ENCODE measurements at places on chromosomes 4 and X.

DNA sequence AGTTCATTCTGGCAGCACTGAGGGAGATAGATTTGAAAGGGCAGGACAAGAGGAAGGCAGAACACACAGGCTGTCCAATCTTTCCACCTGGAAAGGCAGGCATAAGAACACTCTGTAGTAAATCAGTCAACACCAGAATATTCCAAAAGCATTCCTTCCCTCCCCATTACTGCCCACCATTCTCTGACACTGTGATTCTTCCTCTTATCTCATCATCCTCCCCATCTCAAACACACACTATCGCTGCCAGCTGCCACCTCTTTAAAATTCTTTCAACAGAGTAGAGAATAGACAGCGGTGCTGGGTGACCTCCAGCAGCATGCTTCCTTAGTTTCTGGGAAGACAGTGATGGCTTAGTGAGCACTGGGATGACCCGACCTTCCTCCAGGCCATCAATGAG is 53.7 kb upstream of the MYOZ2 start:
- DNase-seq, result no peak

DNA sequence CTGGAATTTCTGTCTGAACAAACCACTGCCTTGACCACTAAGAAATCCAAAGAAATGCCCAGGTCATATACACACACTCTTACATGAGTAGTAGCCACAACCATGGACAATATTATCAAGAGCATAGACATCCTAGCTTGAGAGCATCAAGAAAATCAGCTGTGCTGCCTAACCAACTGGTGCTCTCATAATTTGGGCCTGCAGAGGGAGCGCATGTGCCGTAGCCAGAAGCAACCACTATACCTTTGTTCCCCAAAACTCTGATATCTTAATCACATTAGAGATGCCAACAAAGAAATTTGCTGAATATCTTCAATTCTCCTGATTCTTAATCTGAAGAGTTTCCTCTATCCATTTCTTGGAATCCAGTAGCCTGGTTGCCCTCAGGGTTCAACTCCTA is 163.6 kb downstream of the ZNF674 start:
- peak; percentile 33 for DNase-seq

DNA sequence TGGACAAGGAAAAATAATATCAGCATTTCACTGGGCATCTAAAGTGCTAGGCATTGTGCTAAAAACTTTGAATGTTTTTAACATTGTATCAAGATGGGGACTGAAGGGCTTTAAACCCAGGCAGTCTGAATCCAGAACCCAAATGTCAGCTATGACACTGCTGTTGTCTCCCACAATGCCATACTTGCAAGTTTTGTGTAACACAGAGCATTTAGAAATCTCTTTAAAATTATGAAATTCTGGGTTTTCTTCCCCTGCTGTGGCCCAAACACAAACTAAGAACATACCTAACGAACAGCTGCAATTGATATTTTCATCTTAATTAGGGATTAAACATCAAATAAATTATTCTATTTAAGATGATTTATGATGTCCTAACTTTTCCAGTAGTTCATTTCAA is 66.8 kb upstream of the LSM6 start:
- no peak for DNase-seq

DNA sequence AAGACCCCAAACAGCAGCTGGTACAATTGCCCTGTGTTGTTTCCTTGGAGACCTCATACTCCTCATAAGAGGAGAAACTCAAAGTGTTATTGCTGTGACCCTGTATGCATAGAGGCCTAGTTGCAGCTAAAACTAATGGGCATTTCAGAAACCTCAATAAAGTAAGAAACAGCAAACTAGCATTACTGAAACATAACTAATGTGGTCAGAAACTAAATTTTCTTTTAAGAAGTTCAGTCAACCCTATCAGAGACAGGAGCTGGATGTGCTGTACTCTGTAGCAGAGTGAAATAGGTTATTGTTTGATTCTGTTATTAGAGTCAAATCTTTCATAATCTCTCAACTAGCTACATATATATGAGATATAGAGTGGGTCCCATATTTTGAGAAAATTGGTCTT is 257.5 kb upstream of the IRS4 start:
- DNase-seq, result no peak

DNA sequence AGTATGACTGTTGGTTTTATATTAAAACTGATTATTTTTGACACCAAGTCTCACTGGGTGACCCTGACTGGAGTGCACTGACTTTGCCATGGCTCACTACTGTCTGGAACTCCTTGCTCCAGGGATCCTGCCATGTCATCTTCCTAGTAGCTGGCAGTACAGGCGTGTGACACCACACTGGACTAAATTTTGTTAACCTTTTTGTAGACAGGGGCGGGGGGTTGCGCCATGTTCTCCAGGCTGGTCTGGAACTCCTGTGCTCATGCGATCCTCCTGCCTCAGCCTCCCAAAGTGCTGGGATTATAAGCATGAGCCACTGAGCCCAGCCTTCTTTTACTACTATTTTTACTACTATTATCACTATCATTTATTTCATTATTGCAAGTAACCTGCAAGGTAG is 8.9 kb downstream of the XAGE1A start:
- DNase-seq, result no peak

- no peak for DNase-seq
Observed at GRCh38 chr4:3826247-3827172, 60.3 kb downstream of the ADRA2C start.

- DNase-seq, result no peak
Observed at GRCh38 chr4:95676190-95676589, 127.4 kb upstream of the UNC5C start.
